Skin of body (tissue), 3 donors: ENCODE measurements at places on chromosomes 1 and 21.
A peak's percentile ranks its signal among the peaks of the same experiment; 100 is the strongest.

- no peak for DNase-seq
Observed at GRCh38 chr1:44220001-44220751, 6.9 kb downstream of the DMAP1 start.

- DNase-seq: no peak
Observed at GRCh38 chr21:42711667-42712066, 58.2 kb downstream of the PDE9A start.

GRCh38 chr1:40978886-40979240 is 633 bp upstream of the CTPS1 start:
- DNase-seq: no peak

GRCh38 chr1:209675565-209676154 is 448 bp downstream of the G0S2 start:
- DNase-seq: no peak

GRCh38 chr1:229661897-229662296 is 35.9 kb downstream of the URB2 start:
- no peak for DNase-seq

DNA sequence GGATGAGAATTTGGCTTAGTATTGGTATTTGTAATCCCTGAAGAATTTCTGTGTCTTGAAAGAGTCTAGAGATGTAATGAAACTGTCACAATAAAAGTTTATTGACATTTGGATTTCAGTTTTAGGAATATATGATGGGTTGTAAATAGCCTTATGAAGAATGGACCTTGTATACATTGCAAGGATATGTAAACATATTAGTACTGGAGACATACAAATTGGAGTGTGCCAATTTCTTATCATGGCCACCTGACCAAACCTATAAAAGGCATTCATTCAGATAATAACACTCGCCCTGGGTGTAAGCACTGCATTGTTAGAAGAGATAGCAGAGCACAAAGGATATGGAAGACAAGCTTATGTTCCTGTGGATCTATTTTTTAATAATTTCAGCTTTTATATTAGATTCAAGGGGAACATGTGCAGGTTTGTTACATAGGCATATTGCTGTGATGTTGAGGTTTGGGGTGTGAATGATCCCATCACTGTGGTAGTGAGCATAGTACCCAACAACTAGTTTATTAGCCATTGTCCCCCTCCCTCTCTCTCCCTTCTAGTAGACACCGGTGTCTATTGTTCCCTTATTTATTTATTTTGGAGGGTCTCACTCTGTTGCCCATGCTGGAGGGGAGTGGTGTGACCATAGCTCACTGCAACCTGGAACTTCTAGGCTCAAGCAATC is 8.6 kb downstream of the S1PR1 start:
- no peak for DNase-seq

DNA sequence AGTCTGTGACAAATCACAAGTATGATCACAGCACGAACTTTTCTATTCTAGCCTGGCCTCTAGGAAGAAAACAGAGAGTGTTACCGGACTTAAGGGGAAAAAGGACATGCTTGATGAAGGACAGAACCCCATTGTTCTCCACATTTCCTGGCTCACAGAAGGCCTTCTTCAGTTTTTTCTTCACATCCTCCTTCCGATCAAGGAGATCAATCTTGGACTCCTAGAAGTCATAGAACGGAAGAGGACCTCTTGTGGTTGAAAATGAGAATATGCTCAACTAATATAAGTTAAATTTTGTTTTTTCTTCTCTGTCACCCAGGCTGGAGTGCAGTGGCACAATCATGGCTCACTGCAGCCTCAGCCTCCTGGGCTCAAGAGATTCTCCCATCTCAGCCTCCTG is 30.3 kb downstream of the YARS1 start:
- DNase-seq: peak; percentile 3

DNA sequence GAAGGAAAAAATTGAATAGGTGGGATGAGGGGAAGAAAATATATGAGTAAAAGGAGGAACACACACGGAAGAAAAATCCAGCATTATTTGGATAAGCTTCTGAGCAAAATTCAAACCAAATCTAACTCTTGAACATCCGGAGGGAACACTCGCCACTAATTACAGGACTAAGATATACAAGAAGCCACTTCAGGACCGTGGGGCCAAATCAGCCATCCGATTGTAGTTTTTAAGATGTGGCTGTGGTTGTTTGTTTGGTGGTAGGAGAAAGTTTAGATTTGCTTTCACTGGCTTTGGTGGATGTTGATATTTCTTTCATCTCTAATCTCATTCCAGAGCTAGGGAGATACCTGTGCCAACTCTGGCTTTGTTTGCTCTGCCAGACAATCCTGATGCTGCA is 43.7 kb upstream of the ADAMTS1 start:
- no peak for DNase-seq

DNA sequence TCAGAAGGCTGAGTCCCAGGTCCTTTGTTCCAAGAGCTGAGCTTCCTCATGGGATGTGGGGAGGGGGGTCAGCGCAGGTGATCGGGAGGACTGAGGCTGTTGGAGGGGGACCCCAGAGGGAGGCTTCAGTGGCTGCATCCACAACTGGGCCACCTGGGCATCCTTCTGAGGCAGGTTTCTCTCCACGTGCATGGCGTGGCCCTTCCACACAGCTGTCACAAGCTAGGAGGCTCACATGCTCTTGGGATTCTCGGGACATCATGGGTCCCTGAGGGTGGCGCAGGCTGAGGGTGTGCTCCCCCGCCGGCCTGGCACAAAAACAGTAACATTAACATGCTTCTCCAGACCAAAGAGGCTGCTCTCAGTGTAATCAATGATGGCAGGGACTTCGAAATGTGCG is 229.6 kb upstream of the AJAP1 start:
- DNase-seq: no peak

DNA sequence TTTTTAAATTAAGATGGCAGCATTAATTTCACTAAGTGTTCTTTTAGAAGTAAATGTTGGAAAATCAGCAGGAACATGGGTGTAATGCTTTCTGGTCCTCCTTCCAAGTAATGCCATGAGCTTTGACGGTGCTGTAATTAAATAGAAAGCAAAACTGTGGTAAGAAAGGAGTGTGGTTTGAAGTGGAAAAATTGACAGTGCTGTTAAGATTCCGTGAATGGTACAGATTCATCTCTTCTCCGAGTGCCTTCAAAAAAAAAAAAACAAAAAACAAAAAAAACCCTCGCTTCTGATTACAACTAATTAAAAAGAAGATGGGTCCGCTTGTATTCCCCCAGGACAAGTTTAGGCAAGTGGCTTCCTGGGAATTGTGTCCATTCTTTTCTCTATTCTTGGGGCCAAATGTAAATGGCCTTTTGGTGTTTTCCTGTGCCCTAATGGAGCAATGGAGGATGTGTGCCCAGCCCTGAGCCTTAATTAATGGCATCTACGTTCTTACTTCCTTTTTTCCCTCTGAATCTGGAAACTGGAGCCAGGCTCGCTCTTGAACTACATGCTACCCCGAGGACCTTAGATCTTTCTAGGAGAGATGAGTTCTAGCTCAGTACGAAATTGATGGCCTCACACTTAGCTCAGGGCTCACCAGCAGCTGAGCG is 5.1 kb downstream of the LMO4 start:
- DNase-seq: no peak

DNA sequence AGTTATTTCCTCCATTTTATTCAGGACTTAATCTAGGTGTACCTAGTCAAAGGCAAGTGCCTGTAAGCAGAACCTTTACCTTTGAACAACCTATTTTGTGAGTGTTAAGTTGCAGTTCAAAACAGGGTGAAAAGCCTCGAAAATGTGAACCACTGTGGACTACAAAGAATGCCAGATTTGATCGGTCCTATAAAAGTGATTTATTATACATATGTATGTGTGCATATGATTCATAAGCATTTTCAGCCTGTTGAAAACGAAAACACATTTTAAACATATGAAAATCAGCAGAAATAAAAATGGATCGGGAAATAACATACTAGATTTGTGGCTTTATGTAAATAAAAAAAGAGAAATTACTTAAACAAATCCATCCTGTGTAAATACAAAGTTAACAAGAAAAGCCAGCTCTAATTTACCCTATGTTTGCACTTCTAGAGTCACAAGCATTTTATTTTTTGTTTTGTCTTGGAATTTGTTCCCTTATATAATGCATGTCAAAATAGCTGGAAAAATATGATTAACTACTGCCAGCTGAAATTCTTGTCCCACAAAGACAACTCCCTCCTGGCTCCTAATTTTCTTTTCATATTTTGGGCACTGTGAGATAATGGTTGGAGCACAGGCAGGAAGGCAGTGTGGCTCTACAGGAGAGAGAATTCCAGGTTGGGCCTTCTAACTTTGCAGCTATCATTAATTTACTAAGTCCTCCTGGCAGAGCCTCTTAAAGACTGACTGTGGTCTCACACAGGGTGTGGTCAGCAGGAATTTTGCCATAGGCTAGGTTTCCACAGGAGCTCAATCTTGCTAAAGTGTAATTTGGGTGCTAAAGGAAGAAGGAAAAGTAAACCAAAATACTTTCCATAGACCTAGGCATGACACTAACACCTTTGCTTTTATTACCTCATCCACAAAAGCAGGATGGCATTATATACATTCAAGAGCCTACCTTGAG is 70.2 kb upstream of the CDC42BPA start:
- peak; percentile 79 for DNase-seq

GRCh38 chr1:98077691-98078090 is 156.9 kb upstream of the DPYD start:
- DNase-seq: no peak

GRCh38 chr1:207097871-207098324 is 6.1 kb upstream of the C4BPA start:
- DNase-seq: no peak

DNA sequence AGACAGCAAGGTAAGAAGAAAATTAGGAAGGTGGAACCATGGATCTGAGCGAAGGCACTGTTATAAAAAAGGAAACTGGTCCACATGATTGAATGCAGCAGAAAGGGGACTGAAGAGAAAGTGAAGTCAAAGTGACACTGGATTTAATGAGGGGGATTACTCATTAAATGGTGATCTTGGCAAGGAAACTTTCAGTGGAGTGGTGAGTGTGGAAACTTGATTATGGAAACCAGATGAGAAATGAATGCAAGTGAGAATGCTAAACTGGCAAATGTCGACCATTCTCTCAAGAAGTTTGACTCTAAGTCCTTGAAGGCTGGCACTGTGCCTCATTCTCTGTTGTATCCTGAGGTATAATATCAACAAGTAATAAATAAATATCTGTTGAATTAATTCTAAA is 23.3 kb downstream of the COLGALT2 start:
- no peak for DNase-seq

DNA sequence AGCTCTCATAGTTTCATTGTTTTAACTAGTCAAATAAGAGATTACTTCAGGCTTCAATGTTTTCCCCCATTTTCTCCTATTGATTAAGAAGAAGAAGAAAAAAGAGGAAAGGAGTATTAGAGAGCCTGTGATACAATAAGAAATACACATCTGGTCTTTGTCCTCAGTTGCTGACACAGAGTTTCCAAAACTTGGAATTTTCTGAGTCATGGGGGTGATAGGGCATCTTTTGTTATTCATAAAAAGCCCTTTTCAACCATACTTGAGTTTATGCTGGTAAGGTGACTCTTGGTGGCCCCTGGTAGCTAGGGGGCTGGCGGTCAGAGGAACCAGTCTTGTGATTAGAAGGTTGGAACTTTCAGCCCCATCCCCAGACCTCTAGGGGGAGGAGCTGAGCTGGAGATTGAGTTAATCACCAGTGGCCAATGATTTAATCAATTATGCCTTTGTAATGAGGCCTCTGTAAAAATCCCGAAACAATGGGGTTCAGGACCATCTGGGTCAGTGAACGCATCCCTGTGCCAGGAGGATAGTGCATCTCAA is 28.9 kb upstream of the KLF18 start:
- no peak for DNase-seq

- DNase-seq: no peak
Observed at GRCh38 chr1:228340686-228341449, 65.8 kb downstream of the TRIM11 start.

- DNase-seq: no peak
Observed at GRCh38 chr21:30674312-30674711, 31.6 kb downstream of the KRTAP20-3 start.

- DNase-seq: no peak
Observed at GRCh38 chr1:166354406-166354805, 187.6 kb upstream of the FAM78B start.

DNA sequence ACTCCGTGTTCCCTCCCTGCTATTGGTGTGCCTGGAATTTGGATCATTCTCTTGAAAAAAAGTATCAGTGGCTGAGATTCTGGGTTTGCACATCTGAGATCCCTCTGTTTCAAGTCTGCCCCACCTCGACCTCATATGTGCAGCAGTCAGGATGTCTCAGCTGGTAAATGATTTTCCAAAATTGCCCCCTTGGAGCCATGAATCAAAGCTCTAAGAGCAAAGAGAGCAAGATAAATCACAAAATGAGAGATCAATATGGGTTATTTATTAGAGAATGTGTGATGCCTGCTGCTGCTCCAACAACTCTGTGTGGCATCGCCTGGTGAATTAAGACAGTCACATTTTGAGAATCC is 8.5 kb downstream of the CRP start:
- DNase-seq: no peak

DNA sequence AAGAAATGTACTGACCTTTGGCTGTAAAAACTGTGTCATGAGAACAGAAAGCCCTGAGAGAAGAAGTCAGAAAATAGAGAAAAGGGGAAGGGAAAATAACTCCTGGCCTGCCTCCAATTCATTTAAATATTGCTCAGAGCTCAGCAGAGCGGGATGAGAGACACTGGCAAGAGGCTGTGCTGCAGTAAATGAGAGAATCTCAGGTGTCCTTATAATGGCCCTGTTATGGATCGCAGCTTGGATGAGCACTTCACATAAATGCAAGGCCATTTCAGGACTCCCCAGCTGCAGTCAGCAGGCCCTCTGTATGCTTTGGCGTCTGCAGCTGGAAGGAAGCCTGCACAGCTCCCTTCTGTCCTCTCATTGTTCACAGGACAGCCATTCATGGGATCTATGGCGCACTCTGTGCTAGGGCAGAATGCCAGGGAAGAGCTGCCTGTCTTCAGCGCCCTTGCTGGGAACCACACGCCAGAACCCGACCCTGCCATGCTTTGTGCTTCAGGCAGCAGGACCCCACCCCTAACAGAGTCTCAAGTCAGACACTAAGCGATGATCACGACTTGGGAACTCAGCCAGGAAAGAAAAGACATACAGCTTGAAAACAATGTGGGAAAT is 20.7 kb upstream of the ABCB10 start:
- peak; percentile 63 for DNase-seq
